Fibroblast of skin of scalp (primary cell): ENCODE measurements at places on chromosomes 5 and 9.

- DNase-seq, result peak; percentile 14
Measured at GRCh38 chr5:124410539-124411488, 335.6 kb downstream of the ZNF608 start.

DNA sequence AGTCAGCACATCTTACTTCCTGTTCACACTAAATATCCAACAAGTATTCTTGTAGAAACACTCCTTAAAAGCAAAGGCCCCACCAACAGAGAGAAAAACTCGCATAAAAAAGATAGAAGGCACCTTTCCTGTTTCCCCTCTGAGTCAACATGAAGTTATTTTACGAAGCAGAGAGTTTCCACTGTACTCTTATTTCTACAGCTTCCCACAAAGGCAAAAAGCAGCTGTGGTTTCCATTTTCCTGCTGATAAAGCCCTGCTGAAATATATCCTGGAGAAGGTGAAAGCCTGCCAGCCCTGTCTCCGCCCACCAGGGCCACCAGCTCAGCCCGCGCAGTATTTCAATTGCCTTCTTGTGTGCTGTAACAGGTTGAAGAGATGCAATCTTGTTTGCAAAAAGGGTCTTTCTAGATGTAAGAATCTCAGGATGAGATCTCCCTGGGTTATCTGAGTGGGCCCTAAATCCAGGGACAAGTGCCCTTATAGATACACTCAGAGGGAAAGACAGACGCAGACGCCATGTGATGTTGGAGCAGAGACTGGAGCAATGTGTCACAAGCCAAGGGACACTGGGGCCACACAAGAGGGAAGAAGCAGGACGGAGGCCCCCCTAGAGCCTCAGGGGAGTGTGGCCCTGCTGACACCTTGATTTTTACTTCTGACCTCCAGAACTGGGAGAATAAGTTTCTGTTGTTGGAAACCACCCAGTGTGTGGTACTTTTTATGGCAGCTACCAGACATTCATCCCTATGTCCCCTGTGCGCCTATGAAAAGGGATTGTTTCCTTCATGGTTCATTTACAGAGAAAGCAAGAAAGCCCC lies 19.9 kb downstream of the SEMA4D start:
- DNase-seq, result no peak

- no peak for DNase-seq
Measured at GRCh38 chr5:176894298-176894697, 4.8 kb downstream of the HK3 start.

DNA sequence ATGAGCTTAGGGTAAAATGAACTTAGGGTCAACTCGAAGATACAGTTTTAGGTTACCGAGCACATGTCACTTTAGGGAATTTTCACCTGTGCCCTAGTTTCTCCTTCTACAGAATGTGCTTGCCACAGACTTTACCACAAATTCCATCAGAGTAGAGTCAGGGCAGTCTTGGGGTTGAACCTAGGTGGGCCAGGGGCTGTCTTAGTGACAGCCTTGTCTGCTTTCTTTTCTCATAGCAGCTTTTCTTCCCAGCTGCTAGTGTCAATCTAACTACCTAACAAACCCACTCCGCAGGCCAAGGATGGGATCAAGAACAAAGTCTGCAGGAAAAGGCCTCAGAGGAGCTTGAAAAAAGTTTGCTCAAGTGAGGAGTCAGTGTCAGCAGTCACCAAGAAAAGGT lies 458.1 kb upstream of the CDH18 start:
- no peak for DNase-seq

- DNase-seq, result peak; percentile 11
Measured at GRCh38 chr5:159616952-159617351, 286.7 kb upstream of the IL12B start.

- no peak for DNase-seq
Measured at GRCh38 chr9:2663461-2664173, 42.0 kb downstream of the VLDLR start.

DNA sequence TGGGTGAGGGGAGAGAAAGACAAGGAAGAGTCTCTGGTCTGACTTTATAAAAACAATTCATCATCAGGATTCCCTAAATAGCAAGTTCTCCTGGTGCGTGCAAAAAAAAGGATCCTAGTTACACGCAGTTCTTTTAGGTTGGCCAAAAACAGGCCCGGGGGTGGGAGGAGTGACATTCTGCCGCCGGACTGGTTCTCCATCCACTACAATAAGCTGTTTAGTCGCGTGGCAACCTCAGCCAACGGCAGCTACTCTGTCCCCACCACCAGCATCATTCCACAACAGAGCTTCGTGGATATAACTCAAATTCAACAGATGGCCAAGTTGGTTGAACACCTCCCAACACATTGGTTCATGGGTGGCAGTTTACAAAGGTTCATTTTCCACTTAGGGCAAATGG lies 2.9 kb upstream of the FAM163B start:
- DNase-seq, result no peak

- no peak for DNase-seq
Measured at GRCh38 chr9:119002491-119002890, 366.7 kb downstream of the BRINP1 start.

DNA sequence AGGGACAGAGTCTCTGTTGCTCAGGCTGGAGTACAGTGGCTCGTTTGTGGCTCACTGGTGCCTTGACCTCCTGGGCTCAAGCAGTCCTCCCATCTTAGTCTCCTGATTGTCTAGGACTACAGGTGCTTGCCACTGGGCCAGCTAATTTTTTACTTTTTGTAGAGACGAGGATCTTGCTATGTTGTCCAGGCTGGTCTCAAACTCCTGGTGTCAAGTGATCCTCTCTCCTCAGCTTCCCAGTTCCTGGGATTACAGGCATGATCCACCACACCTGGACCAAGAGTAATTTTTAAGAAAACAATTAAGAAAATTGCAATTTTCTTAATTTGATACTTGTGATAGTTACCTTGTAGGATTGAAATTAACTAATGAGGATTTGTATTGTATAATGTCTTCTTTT lies 73.9 kb downstream of the GPBP1 start:
- DNase-seq, result no peak

DNA sequence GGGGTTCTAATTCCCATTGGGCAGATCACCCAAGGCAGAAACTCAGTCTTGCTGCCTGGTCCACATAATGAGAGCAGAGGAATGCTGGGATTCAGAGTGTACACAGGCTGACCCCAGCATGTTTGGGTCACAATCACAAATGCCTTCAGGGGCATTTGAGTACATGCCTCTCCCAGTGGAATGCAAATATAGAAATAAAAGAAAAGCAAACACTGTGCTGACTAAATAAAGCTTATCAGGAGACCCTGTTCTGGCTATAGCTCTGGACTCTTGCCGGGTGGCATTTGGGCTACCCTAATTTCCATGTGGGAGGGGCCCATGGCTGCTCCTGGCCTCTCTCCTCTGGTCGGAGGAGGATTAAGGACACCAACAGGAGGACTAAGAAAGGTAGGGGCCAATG lies 121.4 kb downstream of the DOCK8 start:
- no peak for DNase-seq

DNA sequence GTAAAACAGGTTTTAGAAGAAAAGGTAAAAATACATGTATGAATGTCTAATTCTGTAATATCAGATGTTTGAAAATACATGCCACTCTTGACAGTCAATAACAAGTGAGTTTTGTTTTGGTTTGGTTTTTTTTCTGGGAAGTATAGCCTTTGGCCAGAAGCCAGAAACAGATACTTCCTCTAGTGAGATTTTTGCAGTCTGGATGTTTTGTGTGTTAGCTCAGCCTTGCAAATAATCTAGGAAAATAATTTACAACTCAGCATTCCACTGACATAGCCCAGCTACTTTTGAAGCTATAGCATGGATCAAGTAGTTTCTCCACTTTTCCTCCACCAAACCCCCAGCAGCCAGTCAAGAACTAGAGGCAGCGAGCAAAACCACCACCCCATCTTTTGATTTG lies 56.7 kb downstream of the SLC1A1 start:
- peak; percentile 57 for DNase-seq

DNA sequence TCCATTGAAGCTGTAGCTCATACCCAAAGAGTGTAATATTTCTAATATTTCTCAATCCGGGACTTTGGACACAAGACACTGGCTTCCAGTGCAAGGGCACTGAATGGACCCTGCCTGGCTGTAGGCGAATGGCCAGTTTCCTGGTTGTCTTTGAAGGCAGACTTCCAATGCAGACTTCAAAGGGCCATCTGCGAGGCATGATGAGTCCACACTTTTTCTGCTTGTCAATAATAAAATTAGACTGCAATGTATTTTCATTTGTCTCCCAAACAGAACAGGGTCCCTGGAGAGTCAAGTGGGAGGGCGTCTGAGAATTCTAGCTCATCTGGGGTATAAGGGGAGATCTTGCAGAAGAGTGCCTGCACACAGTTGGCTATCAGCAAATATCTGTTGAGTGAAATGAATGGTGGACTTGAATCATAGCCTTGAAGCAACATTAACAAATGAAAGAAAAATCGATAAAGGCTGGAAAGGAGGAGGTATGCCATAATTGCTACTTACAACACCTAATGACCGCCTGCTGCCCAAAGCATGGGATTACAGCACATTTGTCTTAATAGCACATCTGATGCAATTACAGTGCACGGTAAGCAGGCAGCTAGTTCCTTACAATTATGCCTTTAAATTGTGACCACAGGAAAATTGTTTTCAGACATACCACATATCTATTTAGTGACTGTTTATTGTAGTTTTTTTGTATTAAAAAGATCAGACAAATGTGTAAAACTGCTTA lies 137.5 kb downstream of the ARHGEF28 start:
- peak; percentile 30 for DNase-seq

GRCh38 chr9:21993007-21993406 lies 1.2 kb downstream of the CDKN2A start:
- no peak for DNase-seq

GRCh38 chr5:31639481-31640411 lies 815 bp downstream of the PDZD2 start:
- DNase-seq, result no peak

- DNase-seq, result no peak
Measured at GRCh38 chr5:10680876-10681481, 80.1 kb downstream of the DAP start.

DNA sequence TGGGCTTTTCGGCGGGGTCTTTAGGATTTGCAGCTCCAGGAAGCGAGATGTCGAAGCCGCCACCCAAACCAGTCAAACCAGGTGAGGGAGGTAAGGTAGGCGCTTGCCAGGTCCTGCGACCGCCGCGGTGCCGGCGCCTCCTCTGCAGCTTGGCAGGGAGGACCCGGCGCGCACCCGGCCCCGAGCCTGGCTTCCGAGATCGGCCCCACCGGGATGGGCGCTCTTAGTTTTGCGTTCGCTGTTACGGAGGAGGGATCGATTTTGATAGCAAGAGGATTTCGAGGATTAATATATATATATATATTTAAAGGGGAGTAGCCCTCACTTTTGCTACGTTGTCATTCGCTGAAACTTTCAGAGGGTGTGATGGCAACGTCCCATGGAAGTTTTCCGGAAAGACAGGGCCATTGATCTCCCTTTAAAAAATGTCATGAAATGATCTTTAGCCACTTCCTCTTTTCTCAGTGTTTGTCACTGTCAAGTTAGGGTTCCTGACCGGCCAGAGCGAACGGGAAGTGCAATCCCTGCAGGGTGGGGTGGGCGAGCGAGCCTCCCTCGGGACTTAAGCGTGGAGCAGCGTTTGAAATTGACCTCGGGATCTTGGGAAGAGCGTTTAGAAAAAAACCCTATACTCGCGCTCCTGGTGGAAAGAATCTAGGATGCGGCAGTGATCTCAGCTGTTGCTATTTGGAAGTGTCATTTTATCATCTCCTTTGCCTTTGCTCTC lies 495 bp downstream of the OSTF1 start:
- DNase-seq, result peak; percentile 66

- DNase-seq, result no peak
Measured at GRCh38 chr9:93183131-93183662, 742 bp upstream of the WNK2 start.

- no peak for DNase-seq
Measured at GRCh38 chr9:127904561-127905003, 5.2 kb upstream of the ST6GALNAC6 start.

- peak; percentile 70 for DNase-seq
Measured at GRCh38 chr5:128213340-128213739, 129.8 kb downstream of the SLC12A2 start.

- no peak for DNase-seq
Measured at GRCh38 chr5:142287973-142288313, 36.9 kb downstream of the SPRY4 start.

GRCh38 chr9:114691046-114691955 lies 9.3 kb upstream of the TEX48 start:
- peak; percentile 94 for DNase-seq

DNA sequence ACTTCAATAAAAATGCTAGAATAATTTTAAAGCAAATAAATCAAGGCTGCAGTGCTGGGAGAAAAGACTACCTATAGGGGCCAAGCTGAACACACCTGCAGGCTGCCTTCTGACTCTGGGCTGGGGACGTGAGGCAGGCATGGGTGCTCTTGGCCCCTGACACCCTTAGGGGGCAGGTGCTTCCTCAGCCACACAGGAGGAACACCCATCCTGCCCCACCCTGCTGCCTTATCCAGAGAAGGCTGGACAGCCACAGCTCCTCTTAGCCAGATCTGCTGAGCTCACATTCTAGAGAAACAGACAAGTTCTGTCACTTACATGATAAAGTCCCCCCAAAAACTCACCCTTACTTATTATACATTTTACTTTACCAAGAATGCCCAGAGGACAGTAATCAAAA lies 6.6 kb upstream of the LMX1B start:
- DNase-seq, result no peak

DNA sequence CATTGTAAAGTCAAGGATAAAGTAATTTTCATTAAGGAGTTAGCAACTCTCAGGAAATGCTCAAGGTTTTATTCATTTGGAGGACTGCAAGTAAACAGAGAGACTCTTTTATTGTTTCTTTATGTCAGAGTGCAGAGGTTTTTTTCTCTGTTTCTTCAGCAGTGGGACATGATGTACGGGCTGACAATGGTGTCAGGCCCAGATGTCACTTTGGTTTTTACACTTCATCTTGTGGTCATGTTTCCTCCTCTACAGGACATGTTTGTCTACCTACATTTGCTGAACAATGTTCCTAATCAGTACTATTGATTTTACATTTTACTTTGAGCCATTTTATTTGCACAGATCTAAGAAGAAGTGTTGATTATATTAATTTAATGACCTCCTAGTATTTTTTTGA lies 72.8 kb upstream of the PARP8 start:
- no peak for DNase-seq

DNA sequence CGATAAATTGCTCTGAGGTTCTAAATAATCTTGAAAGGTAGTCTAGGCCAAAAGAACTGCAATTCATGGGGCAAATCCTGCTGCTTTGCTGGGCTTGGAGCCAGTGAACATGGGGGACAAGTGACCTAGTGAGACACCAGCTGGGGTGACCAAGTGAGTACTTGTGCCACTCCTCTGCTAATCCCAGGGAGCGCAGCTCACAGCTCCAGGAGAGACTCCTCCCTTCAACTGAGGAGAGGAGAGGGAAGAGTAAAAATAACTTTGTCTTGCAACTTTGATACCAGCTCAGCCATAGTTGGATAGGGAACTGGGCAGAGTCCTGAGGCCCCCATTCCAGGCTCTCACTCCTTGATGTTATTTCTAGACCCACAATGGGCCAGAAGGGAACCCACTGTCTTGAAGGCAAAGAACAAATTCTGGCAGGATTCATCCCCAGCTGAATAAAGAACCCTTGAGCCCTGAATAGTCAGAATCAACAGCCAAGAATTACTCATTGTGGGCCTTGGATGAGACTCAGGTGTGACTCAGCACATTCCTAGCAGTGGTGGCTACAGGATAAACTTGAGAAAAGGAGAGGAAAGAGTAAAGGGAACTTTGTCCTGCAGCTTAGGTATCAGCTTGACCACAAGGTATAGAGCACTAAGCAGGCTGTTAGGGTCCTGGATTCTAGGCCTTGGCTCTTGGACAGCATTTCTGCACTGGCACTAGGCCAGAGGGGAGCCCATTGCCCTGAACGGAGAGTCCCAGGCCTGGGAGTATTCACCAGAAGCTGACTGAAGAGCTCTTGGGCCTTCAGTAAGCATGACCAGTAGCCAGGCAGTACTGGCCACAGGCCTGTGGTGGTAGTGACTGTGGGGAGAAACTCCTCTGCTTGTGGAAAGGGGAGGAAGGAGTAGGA lies 288.3 kb upstream of the CDH18 start:
- DNase-seq, result peak; percentile 72
